ENCODE measurements at places on chromosomes 7 and 10. TPM values are rescaled to one million over a fixed set of nuclear protein-coding genes. Genes with fewer than 3 reads are reported as not detected.

Gene ACTR3C
- 0.07 TPM for total RNA-seq

Gene IRF5
- 1.4 TPM for total RNA-seq

Gene WDR11
- total RNA-seq: 106 TPM

Gene C10orf95
- total RNA-seq: 0.29 TPM

Gene SP8
- total RNA-seq: not detected

Gene DDX50
- total RNA-seq: 43.1 TPM

Gene HECW1
- total RNA-seq: not detected

Gene PAPOLB
- 0.27 TPM for total RNA-seq

Gene HPSE2
- total RNA-seq: not detected

Gene CTAGE15
- total RNA-seq: not detected

Gene PNLIPRP2
- total RNA-seq: not detected

Gene TAS2R38
- total RNA-seq: not detected

Gene SFTPD
- total RNA-seq: not detected

Gene TPST1
- 21.8 TPM for total RNA-seq

Gene UBE2H
- total RNA-seq: 127 TPM

Gene SMO
- total RNA-seq: 3.1 TPM

Gene GNGT1
- total RNA-seq: not detected

Gene FAM131B
- total RNA-seq: 0.93 TPM

Gene TRIM50
- not detected for total RNA-seq

Gene SUPV3L1
- 30.4 TPM for total RNA-seq

Gene ZNF679
- total RNA-seq: not detected

Gene IFIT1B
- total RNA-seq: not detected

Gene A1CF
- not detected for total RNA-seq

All from thoracic aorta endothelial cell (primary cell).